ENCODE measurements at places on chromosomes 1 and 21.

GRCh38 chr1:94783342-94784189, 36.6 kb upstream of the SLC44A3 start:
- H3K27ac ChIP-seq, result no peak overlapping the region
- no peak for DNase-seq
- H3K4me1 ChIP-seq, result peaks cover 3% of the 10 kb centered on the region
- H3K36me3 ChIP-seq, result no peaks in the 10 kb centered on the region

DNA sequence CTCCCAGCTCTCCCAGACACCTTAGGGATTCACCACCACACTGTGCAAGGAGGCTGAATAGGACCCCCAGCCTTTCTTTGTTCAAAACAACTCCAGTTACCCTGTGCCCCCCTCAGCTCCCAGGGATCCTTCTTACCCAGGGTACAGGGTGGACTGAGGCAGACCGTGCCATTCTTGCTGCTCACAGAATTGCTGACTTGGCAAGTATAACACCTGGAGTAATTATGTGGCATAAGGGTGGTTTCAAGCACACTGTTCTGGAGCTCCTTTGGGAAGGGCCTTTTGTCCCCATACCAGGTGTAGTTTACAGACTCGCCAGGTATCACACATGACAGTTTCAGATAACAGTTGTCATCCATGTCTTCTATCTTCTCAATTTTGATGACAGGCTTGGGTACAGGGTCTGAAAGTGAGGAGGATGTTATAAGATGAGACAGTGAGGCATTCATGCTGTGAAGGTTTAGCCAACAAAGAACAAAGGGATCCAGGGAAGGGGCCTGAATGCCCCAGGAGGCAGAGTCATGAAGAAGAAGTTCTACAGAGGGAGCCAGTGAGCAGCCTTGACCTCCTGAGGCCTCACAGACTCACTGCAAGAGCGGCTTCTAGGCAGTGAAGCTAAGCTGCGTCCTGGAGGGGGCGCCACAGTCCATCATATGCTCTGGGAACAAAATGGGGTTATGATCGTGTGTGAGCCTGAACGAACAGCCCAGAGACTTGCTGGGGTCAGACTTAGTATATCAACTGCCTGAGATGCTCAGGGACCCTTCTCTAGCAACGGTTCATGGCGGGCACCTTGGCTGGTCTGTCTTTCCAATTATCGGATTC, 30.3 kb downstream of the CD48 start:
- no peak overlapping the region for H3K4me3 ChIP-seq
- H3K4me1 ChIP-seq, result no peaks in the 10 kb centered on the region
- no peak overlapping the region for H3K27ac ChIP-seq
- H3K27me3 ChIP-seq, result no peaks in the 10 kb centered on the region
- DNase-seq, result peak; percentile 90
- no peaks in the 10 kb centered on the region for H3K36me3 ChIP-seq

GRCh38 chr1:245226203-245226499, 71.4 kb downstream of the KIF26B start:
- no peak for DNase-seq
- H3K27me3 ChIP-seq, result no peaks in the 10 kb centered on the region
- H3K27ac ChIP-seq, result no peak overlapping the region

- no peak overlapping the region for H3K4me3 ChIP-seq
- H3K36me3 ChIP-seq, result no peaks in the 10 kb centered on the region
- H3K4me1 ChIP-seq, result no peaks in the 10 kb centered on the region
- H3K27ac ChIP-seq, result no peak overlapping the region
- H3K27me3 ChIP-seq, result no peaks in the 10 kb centered on the region
Observed at GRCh38 chr1:206924592-206925105, 2.9 kb upstream of the FCMR start.

DNA sequence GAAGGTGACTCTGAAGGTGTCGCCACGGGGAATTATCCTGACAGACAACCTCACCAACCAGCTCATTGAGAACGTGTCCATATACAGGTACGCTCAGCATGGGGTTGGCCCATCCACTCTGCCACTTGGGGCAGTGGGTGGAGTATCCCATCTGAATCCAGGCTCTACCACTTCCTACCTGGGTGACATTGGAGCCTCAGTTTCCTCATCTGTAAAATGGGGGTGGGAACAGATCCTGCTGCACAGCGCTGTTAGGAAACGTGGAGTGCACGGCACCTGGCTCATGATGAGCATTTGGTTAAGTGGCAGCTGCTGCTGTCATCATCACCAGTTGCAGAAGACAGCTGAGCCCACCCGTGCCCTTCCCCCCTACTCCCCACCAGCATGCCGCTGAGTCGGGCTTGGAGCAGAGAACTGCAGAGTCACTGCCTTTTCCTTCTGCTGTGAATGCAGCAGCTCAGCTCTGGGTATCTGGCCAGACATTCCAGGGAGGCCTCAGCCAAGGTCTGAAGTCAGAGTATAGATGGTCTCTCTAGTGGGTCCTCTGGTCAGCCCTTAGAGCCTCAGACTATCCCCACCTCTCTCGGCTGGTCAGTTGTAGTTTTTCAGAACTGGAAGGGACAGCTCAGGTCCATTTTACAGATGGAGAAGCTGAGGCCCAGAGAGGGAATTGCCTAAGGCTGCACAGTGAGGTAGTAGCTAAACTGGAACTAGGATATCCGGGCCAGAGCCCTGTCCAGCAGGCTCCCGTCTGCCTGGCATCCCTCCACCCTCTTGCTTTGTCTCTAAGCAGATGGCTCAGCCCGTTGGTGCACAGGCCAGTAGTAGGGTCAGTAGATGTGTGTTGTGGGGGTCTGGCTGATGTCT, 11.7 kb downstream of the LDLRAP1 start:
- DNase-seq, result no peak
- no peaks in the 10 kb centered on the region for H3K4me1 ChIP-seq
- no peaks in the 10 kb centered on the region for H3K36me3 ChIP-seq
- no peak overlapping the region for H3K27ac ChIP-seq
- H3K4me3 ChIP-seq, result no peak overlapping the region

- no peaks in the 10 kb centered on the region for H3K27me3 ChIP-seq
- DNase-seq, result no peak
- no peaks in the 10 kb centered on the region for H3K36me3 ChIP-seq
- no peak overlapping the region for H3K4me3 ChIP-seq
- no peaks in the 10 kb centered on the region for H3K4me1 ChIP-seq
- no peak overlapping the region for H3K27ac ChIP-seq
Observed at GRCh38 chr21:45917241-45917640, 64.3 kb upstream of the COL6A1 start.

DNA sequence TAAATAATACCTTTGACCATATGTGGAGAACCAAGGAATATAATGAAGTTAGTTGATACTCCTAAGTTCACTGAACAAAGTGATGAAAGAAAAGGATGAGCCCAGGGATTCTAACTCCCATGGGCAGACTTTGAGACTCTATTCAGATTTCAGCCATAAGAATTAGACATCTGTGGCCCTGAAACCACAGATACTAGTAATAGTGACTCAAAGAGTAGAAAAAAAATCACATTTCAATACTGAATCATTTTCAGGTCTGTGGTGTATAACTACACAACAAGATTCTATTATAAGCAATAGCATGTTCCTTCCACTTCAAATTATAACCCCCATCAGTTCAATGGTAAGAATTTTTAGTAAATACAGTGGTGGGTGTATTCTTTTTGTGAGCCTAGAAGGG, 16.4 kb upstream of the F13B start:
- H3K36me3 ChIP-seq, result peaks cover 28% of the 10 kb centered on the region
- DNase-seq, result no peak
- H3K4me3 ChIP-seq, result no peak overlapping the region
- no peaks in the 10 kb centered on the region for H3K27me3 ChIP-seq
- no peaks in the 10 kb centered on the region for H3K4me1 ChIP-seq

GRCh38 chr1:37267111-37267835, 207.1 kb upstream of the ZC3H12A start:
- H3K36me3 ChIP-seq, result no peaks in the 10 kb centered on the region
- H3K4me3 ChIP-seq, result no peak overlapping the region
- no peaks in the 10 kb centered on the region for H3K27me3 ChIP-seq
- no peak for DNase-seq
- no peak overlapping the region for H3K27ac ChIP-seq
- no peaks in the 10 kb centered on the region for H3K4me1 ChIP-seq

DNA sequence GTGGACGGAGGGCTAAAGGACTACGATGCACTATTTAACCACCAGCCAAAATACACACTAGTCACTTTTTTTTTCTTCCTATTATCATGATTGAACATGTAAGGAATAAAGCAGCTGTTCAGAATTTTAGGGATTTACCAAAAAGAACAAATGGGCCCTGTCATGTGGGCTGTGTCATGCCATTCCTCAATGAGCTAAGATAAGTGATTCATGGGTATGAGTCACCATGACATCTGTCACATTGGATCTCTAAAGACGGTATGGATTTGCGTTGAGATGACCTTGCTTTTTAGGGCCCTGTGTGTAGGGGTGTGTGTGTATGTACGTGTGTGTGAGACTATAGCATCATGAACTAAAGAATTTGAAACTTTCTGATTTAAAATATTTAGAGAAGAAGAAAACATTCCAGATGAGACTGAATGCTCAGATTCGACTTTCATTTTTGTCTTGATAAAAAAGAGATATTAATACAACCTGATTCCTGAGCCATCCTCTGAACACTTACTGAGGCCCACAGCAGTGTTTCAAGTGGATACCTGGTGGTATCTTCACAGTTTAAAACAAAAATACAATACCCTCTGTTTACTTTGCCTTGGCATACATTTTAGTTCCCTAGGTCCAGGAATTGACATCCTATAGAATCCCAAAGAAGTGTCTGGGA, 246.1 kb upstream of the DUSP10 start:
- H3K4me3 ChIP-seq, result no peak overlapping the region
- H3K27me3 ChIP-seq, result no peaks in the 10 kb centered on the region
- no peaks in the 10 kb centered on the region for H3K36me3 ChIP-seq
- H3K4me1 ChIP-seq, result peaks cover 2% of the 10 kb centered on the region
- no peak overlapping the region for H3K27ac ChIP-seq

DNA sequence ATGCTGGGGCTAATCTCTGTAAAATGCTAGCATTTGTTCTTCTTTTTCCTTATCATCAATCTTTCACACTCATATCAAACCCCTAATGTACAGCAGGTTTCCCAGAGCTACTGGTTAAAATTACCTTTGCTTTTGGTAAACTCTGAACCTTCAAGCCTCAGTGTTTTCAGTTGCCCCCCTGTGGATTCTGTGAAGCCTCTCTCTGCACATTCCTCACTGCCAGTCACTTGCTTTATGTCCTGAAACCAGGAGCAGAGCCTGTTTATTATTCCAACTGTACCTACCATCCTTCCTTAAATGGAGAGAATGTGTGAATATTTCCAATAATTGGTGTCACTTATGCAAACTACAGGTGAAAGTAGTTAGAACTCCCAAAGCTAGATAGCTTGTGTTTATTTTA, 134.2 kb downstream of the NEK7 start:
- no peak overlapping the region for H3K27ac ChIP-seq
- no peaks in the 10 kb centered on the region for H3K36me3 ChIP-seq
- no peak overlapping the region for H3K4me3 ChIP-seq

DNA sequence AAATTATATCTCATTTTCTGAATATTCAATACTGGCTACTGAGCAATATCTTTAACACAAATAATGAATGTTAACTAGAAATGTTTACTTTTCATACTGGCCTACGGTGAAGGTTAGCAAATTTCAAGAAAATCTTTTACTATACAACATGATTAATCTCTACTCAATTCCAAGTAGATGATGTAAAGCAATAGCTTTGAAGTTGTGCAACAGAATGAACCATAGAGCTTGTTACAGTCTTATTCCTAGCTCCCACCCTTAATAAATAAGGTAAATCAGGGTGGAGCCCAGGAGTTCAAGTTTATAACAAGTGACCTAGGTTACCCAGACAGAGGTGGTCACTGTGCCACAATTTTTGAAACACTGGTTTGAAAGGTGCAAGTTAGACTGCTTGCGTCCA, 1678.1 kb downstream of the KCNT2 start:
- DNase-seq, result no peak
- no peak overlapping the region for H3K27ac ChIP-seq
- H3K4me3 ChIP-seq, result no peak overlapping the region
- no peaks in the 10 kb centered on the region for H3K27me3 ChIP-seq
- H3K36me3 ChIP-seq, result no peaks in the 10 kb centered on the region

DNA sequence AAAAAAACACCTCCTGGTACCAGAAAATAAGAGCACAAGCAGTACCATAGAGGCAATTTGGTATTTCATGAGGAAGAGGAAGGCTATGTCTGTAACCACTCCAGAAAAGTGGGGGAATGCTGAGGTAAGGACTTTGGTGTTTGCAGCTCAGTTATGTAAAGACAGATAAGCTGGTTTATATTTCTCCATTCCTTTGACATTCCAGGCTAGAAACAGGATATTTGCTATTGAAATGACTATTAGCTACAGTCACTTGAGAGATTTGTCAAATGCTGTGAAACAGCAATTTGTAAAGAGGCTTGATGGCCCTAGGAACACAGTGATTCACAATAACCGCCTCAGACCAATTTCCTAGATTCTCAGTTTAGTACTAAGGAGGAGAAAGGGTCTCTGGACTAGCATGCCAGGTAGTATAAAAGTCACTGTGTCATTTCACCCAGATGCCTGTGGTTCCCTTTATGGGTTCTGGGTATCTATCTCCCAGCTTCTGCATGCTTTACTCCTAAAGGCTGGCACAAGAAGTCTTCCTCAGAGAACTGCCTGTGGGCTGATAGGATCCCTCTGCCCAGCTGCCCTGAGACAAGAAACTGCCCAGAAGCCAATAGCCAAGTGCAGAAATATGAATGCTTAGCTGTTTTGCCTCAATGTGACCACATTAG, 80.5 kb downstream of the VCAM1 start:
- no peaks in the 10 kb centered on the region for H3K27me3 ChIP-seq
- H3K4me3 ChIP-seq, result no peak overlapping the region
- no peak for DNase-seq
- H3K36me3 ChIP-seq, result no peaks in the 10 kb centered on the region

DNA sequence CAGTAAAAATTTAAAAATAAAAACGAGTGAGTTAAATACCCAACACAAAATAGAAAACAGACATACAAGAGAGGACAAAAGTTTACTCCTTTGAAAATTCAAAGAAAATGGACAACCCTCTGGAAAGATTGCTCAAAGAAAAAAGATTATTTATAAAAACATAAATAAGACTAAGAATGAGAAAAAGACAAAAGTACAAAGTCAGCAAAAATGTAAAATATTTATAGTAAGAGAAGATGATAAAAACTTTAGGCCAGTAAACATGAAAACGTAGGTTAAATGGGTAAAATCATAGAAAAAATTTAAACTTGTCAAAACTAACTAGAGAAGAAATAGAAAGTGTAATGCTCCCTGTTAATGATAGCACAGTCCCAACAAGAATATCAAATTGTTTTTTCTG, 31.9 kb upstream of the SLC45A1 start:
- no peaks in the 10 kb centered on the region for H3K4me1 ChIP-seq
- no peaks in the 10 kb centered on the region for H3K36me3 ChIP-seq
- no peak overlapping the region for H3K27ac ChIP-seq
- H3K27me3 ChIP-seq, result no peaks in the 10 kb centered on the region
- DNase-seq, result no peak
